GM20000 (cell line): ENCODE measurements at places on chromosomes 5 and 9.

GRCh38 chr5:175572886-175573285, 85.0 kb upstream of the HRH2 start:
- no peak for DNase-seq

- no peak for DNase-seq
Observed at GRCh38 chr9:2153630-2154217, 138.6 kb downstream of the SMARCA2 start.

DNA sequence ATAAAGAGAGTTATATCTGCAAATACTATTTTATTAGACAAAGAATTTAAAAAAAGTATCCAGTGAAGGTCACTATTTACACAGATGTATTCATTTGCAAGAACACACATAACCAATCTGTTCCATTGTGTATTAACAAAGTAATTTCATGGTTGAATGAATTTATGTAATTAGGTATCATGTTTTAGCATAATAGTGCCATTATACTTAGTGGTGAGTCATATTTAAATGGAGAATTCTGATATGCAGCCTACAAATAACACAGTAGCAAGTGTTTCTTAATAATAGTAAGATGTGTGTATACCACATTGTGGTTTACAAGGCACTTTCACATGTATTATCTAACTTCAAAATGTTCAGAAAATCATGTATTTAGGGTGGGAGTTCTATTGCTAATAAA, 1028.5 kb upstream of the ACO1 start:
- no peak for DNase-seq

- DNase-seq, result no peak
Observed at GRCh38 chr9:111431684-111432083, 52.5 kb downstream of the ECPAS start.

DNA sequence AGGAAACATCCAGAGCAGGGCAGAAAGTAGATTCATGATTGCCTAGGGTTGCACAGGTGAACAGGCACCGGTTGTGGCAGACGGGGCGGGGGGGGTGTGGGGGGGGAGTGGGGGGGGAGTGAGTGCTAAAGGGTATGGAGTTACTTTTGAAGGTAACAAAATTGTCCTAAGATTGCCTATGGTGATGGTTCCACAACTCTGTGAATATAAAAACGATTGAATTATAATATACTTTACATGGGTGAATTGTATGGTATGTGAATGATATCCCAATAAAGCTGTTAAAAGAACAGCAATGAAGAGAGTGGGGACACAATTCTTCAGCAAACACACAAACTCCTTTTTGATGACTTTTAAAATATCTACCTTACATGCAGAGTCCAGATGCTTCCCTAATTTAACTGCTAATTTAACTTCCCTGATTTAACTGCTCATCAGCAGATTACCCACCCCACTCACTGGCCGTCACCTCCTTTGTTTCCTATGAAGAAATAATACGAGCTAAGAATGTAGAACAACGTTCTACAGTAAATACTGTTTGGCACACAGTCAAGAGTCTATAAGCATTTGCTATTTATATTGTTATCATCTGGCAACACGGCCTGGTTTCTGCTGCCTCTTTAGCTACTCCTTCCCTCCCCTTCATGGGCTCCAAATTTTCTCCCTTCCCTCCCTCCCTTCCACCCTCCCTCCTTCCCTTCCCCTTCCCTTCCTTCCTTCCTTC, 83.5 kb downstream of the PTCH1 start:
- no peak for DNase-seq

DNA sequence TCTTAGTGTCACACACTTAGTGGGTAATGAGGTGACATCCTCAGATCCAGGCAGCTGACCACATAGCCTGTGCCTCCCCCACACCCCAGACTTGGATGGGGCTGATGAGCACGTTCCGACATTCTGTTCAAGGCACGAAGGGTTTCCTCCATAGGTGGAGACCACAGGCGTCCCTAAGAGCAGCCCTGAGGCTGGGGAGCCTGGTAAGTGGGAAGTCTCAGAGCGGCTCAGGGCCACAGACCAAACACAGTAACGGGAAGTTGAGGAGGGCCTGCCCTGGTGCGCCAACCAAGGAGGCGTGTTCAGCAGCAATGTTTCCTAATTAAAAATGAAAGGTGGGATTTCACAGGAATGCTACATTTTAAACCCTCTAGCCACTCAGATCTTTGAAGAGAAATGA, 102.3 kb upstream of the PHYKPL start:
- DNase-seq, result no peak

DNA sequence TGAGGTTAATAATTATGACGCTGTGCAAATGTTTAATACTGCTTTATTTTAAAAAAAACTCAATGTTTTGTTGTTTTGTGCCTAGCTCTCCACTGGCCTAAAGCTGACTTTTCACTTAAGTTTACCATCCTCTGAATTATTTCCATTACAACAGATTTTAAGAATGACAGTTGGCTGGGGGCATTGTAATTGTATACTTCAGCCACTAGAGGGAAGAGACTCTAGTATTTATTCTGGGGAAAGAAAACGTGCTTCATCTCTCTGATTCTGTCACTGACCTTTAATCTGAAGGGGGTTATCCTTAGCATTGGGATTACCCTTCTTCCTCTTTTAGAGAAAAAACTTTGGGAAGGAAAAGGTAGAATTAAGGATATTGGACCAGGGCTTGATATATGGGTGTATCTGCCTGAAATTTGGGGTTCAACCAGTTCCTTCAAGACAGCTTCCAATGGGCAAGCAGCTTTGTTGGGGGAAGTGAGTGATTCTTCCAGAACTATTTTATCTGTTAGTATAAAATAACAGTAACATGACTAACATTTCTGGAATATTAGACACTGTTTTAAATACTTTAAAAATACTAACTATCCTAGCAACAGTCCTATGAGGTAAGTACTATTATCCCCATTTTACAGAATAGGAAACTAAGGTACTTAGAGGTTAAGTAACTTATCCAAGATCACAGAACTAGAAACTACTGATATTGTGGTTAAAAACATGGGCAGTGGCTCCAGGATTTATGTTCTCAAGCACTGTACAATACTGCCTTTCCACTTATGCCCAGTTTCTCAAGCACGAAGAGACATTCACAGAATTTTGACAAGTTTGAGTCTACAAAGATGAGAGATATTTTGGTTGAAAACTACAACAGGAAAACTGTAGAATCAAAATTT, 208.4 kb downstream of the CD180 start:
- DNase-seq, result peak; percentile 23

GRCh38 chr9:131733541-131734061, 6.3 kb downstream of the RAPGEF1 start:
- no peak for DNase-seq

- DNase-seq, result peak; percentile 27
Observed at GRCh38 chr9:34139477-34140146, 13.1 kb upstream of the DCAF12 start.

DNA sequence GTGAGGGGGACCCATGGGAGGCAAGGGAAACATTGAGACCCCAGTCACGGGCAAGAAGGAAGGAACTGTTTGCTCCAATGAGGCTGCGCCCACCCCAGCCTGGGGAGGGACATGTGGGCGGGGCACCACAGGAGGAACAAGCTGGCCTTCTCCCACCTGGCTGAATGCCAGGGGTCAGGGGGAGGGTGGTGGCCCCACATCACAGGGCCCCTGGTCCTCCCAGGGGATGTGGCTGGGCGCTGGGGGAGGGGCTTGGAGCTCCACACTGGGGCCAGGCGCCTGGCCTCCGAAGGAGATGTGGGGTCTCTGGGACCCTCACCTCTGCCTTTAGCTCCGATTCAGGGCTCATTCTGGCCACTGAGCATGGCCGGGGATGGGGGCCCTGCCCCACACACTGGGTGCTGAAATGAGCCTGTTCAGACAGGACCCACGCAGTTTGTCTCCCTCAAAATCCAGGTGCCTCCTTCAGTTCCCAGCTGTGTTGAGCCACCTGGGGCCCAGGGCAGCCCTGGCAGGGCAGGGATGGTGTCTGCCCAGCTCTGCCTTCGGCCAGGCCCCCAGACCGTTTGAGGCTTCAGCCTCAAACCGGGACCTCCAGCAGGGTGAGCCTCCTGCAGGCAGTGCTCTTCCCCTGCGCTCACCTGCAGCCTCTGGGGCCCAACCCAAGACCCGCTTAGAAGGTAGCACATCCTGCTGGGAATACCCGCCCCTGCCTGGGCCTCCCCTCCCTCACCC, 33.2 kb upstream of the NOTCH1 start:
- no peak for DNase-seq

GRCh38 chr5:21159510-21160059, 1171.6 kb upstream of the CDH18 start:
- no peak for DNase-seq

DNA sequence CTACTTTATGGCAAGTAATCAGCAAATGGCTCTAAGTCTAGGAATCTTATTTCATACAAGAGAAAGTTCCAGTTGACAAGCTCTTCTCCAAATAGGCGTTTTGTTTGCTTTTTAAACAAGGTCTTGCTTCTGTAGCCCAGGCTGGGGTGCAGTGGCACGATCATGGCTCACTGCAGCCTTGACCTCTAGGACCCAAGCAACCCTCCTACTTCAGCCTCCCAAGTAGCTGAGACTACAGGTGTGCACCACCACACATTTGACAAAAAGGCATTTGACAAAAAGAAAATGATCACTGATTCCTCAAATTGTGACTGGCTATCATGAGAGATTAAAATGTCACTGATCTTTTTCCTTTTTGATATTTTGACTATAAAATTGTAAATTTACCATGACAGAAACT, 31.8 kb downstream of the NR6A1 start:
- DNase-seq, result no peak

DNA sequence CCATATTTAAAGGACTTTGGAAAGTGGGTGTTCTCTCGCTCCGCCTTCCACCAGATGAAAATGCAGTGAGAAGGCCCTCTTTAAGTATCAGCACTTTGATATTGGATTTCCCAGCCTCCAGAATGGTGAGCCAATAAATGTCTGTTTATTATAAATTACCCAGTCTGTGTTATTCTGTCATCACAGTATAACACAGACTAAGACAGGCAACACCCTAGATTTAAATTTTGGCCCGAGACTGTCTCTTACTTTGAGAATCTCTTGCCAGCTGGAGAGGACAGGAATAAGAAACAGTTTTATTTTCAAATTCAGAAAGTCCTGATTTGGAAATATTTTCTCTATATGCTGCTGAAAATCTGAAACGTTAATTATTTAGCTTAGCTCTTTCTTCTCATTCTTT, 21.5 kb downstream of the FAM151B start:
- DNase-seq, result no peak

DNA sequence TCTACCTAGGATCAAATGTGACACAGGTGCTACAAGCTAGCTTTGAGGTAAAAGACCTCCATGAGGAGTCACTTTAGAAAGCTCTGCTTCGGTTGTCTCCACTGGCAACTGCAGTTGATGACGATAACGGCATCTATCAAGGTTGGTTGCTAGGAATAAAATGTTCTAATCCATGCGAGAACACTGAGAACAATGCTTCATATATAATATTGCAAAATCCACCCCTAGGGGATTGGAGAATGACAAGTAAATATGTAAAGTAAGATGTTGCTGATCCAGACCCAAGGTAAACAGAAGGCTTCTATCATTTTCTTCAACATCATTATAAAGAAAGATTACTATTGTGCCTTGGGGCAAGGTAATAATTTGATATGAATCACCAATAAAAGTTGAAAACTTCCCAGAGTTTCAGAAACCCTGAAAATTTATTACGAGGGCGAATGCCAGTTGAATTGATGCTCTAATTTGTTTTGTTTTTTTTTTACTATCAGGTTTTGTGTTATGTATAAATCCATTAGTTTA, 1003.4 kb downstream of the CDH18 start:
- no peak for DNase-seq

DNA sequence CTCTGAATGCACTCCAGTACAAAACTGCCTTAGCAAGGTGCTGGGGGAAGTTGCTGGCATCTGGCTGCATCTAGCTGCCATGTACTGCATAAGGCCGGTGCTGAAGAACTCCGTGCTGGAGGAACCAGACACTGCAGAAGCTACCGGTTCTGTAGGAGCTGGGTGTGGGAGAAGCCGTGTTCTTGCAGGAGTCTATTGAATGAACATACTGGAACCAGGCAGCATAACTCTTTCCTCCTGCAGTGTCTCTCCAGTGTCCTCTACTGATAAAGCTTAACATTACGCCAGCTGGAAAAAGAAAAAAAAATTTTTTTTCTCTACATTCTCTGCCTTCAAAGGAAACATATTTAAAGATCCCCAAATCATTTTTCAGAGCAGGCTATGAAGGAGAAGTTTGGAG, 38.5 kb downstream of the VPS13A start:
- DNase-seq, result no peak

- DNase-seq, result no peak
Observed at GRCh38 chr5:155727512-155728145, 599.3 kb upstream of the SGCD start.

DNA sequence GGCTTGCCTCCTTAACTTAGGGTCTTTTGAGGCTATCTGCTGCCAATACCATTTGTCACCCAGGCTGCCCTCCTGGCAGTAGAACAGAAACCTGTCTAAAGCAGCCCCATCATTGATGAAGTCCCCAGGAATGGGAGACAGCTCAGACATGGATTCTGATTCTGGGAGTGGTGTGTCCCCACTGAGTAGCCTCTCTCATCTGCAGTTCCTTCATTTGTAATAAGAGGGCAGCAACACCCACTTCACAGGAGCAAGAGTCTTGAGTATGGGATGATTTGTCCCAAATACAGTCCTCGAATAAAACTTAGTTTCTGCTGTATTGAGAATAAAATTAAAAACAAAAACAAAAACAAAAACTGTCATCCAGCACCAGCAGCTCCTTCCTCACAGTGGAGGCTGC, 167.6 kb downstream of the ASTN2 start:
- DNase-seq, result peak; percentile 13

GRCh38 chr9:137021979-137022661, 5.9 kb downstream of the ABCA2 start:
- peak; percentile 73 for DNase-seq

GRCh38 chr5:98605426-98605825, 168.0 kb upstream of the RGMB start:
- no peak for DNase-seq

GRCh38 chr5:60997721-60998120, 52.7 kb downstream of the NDUFAF2 start:
- no peak for DNase-seq

- DNase-seq, result no peak
Observed at GRCh38 chr5:168661593-168662485, 82.7 kb upstream of the PANK3 start.

DNA sequence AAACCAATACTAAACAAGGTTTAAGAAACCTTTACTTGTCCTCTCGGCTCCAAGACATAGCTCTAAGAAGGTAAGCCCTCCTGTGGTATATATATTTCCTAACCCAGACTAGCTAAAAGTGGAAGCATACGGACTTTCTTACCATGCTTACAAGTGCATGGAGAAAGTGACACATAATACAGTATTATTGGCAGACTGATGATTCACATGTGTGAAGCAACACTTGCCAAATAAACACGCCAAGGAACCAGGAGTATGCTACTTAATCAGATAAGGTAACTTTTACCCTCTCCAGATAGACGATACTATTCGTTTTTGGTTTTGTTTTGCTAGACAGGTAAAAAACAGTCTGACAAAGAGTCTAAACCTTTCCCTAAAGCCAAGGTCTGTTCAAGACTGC, 264.1 kb downstream of the MLLT3 start:
- DNase-seq, result no peak

DNA sequence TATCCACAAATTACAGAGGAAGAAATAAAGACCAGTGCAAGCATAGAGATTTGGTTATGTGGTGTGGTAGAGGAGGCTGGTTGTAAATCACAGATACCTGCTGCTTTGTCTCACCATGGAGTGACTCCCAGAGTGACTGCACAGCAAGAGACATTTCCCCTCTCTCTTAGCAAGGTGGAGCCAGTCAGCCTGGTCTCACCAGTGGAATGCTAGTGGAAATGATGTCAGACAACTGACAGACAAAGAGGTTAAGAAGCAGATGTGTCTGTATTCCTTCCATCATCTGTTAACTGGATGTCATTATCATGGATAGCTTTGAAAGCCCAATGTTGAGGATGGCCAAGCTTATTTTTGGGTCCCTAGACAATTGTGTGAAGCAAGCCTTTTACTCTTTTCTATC, 509.4 kb upstream of the SEMA6A start:
- DNase-seq, result no peak
